ENCODE measurements at places on chromosomes 12 and 14. TPM values are rescaled to one million over a fixed set of nuclear protein-coding genes. Genes with fewer than 3 reads are reported as not detected.
A peak's percentile ranks its signal among the peaks of the same experiment; 100 is the strongest.

- DNase-seq = no peak
- H3K4me3 ChIP-seq = no peak overlapping the region
- H3K36me3 ChIP-seq = no peaks in the 10 kb centered on the region
- no peak overlapping the region for H3K27ac ChIP-seq
Observed at GRCh38 chr14:26163761-26164160, 434.1 kb downstream of the NOVA1 start.

GRCh38 chr14:101601606-101602465 is 40.5 kb downstream of the DIO3 start:
- no peaks in the 10 kb centered on the region for H3K36me3 ChIP-seq
- peaks cover 19% of the 10 kb centered on the region for H3K27me3 ChIP-seq
- H3K4me1 ChIP-seq = peaks cover 17% of the 10 kb centered on the region
- no peak overlapping the region for H3K27ac ChIP-seq

Gene SYNDIG1L
- total RNA-seq = not detected

GRCh38 chr14:101247842-101248725 is 313.2 kb upstream of the DIO3 start:
- H3K4me3 ChIP-seq = no peak overlapping the region
- no peak overlapping the region for H3K27ac ChIP-seq
- DNase-seq = no peak
- no peaks in the 10 kb centered on the region for H3K27me3 ChIP-seq
- no peaks in the 10 kb centered on the region for H3K36me3 ChIP-seq

DNA sequence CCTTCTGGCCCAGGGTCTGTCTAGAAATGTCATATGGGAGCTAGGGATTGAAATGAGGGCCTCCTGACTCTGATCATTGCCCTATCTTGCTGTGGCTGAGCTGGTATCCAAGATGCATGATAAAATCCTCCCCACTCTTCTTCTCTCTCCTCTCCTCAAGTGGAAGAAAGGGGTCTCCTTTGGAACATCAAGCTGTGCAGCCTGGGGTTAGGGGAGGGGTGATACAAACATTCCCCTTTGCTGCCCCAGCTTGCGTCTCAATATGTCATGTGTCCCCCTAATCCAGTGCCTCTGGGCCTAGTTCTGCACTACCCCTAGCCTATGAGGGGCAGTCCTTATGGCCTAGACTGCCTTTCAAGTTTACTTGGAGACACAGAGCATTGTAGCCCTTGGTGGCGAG is 8.5 kb downstream of the RDH16 start:
- H3K27ac ChIP-seq = no peak overlapping the region
- H3K36me3 ChIP-seq = no peaks in the 10 kb centered on the region
- H3K4me3 ChIP-seq = no peak overlapping the region
- H3K27me3 ChIP-seq = peaks cover 3% of the 10 kb centered on the region
- DNase-seq = no peak

Gene NUAK1
- total RNA-seq = 0.14 TPM

- H3K27me3 ChIP-seq = no peaks in the 10 kb centered on the region
- no peak overlapping the region for H3K4me3 ChIP-seq
- no peaks in the 10 kb centered on the region for H3K4me1 ChIP-seq
Observed at GRCh38 chr12:59444932-59445331, 150.9 kb upstream of the SLC16A7 start.

DNA sequence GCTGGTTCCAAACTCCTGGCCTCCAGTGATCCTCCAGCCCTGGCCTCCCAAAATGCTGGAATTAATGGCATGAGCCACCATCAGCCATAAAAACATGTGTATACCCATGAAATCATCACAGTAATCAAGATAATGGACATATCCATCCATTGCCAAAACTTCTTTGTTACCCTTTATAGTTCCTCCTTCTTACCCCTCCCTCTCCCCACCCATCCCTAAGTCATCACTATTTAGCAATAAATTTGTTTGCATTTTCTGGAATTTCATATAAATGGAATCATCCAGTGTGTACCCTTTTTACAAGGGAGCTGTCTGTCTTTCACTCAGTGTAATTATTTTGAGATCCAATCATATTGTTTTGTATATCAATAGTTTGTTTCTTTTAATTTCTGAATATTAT is 42.4 kb downstream of the RPH3A start:
- H3K4me3 ChIP-seq = no peak overlapping the region
- DNase-seq = no peak
- no peak overlapping the region for H3K27ac ChIP-seq
- H3K27me3 ChIP-seq = peaks cover 15% of the 10 kb centered on the region
- H3K4me1 ChIP-seq = no peaks in the 10 kb centered on the region
- H3K36me3 ChIP-seq = no peaks in the 10 kb centered on the region

DNA sequence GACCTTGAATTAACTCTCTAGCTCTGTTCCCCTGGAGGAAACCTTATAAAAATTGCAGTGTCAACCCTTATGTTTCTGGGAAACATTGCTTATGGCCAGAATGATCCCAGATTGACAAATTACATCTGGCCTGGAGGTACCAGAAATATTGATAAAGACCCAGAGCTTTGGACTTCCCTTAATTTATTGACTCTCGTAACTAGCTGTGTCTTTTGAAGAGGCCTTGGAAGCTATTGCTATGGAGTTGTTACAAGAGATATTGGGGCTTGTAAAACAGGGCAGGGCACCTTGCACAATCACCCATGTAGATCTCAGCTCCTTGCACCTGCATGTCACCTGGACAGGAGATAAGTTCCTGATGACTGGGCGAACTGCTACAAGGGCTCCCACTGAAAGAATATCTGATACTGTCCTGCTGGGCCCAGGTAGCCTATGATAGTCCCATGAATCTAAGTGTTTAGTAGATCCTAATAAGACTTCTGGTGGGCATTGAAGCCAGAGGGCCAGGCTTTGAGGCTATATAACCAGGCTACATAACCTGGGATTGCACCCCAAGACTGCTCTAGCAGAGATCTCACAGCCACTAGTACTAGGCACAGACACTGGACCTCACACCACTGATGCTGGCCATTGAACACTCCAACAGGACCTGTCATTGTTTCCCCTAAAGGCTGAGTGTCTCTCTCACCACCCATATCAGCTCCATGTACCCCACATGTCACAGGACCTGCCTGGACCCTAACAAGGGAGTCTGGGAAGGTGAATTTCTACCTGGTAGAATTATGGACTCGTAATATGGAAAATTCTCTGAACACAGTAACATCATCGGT is 135.7 kb upstream of the PWP1 start:
- H3K4me3 ChIP-seq = no peak overlapping the region
- no peaks in the 10 kb centered on the region for H3K27me3 ChIP-seq
- no peak for DNase-seq
- H3K4me1 ChIP-seq = no peaks in the 10 kb centered on the region
- no peak overlapping the region for H3K27ac ChIP-seq

- no peaks in the 10 kb centered on the region for H3K27me3 ChIP-seq
- H3K27ac ChIP-seq = no peak overlapping the region
- no peak overlapping the region for H3K4me3 ChIP-seq
- H3K36me3 ChIP-seq = no peaks in the 10 kb centered on the region
- no peak for DNase-seq
Observed at GRCh38 chr12:22361785-22362184, 27.3 kb upstream of the ST8SIA1 start.

DNA sequence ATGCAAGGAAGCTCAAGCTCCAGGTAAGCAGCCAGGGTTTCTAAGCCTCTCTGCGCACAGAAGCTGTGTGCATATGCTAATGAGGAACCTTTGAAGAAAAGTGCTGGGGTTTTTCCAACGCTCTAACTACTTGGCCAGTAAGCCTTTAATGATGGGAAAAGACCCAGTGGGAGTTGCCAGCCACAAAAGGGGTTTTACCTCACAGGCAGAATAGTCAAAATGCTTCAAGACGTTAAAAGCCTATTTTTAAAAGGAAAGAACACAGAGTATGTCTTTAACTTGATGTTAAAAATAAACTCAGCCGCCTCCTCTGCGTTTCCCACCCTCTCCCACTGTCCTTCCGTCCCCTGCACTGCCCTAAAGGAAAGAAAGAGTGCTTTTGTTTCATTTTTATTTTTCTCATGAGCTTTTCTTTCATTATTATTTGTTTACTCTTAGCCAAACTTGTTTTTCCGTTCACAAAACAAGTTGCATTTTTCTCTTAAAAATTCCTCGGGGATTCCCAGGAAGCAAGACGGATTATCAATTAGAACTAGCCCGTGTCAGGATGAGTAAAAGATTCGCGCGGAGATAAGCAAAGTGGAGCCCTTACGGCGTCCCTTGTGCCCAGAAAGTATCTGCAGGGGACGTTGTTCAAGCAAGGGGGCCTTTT is 209.8 kb upstream of the NUDT4 start:
- DNase-seq = peak; percentile 34
- peaks cover 13% of the 10 kb centered on the region for H3K27me3 ChIP-seq
- H3K4me1 ChIP-seq = peaks cover 24% of the 10 kb centered on the region
- H3K4me3 ChIP-seq = peak overlapping the region; percentile 64
- peak overlapping the region; percentile 26 for H3K27ac ChIP-seq

DNA sequence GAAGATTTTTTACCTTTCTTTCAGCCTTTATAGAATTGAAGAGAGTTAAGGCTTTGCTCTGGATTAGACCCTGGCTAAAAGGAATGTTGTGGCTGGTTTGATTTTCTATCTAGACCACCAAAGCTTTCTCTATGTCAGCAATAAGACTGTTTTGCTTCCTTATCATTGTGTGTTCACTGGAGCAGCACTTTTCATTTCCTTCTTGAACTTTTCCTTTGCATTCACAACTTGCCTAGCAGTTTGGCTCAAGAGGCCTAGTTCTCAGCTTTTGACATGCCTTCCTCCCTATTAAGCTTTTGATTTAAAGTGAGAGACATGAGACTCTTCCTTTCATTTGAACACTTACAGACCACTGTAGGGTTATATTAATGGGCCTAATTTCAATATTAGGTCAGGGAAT is 64.1 kb upstream of the USP15 start:
- H3K27me3 ChIP-seq = peaks cover 10% of the 10 kb centered on the region
- no peak overlapping the region for H3K27ac ChIP-seq
- no peak for DNase-seq
- peaks cover 16% of the 10 kb centered on the region for H3K4me1 ChIP-seq
- no peak overlapping the region for H3K4me3 ChIP-seq

DNA sequence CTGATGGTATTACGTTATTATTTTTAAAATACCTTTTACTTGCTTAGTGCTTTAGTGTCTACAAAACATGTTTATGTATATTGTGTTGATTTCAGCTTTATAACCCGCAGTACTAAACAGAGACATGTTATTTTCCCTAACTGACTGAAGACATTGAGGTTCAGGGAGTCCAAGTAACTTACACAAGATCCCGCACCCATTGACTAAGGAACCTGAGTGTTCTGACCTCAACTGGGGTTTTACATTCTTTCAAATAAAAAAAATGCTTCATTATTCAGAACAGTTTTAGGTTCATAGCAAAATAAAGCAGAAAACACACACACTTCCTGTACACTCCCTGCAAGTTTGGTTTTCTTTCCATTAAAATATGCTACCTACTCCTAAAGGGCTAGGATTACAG is 60.4 kb upstream of the METAP2 start:
- no peak overlapping the region for H3K4me3 ChIP-seq
- DNase-seq = no peak
- no peaks in the 10 kb centered on the region for H3K27me3 ChIP-seq
- no peaks in the 10 kb centered on the region for H3K4me1 ChIP-seq

Gene HOXC10
- not detected for total RNA-seq

DNA sequence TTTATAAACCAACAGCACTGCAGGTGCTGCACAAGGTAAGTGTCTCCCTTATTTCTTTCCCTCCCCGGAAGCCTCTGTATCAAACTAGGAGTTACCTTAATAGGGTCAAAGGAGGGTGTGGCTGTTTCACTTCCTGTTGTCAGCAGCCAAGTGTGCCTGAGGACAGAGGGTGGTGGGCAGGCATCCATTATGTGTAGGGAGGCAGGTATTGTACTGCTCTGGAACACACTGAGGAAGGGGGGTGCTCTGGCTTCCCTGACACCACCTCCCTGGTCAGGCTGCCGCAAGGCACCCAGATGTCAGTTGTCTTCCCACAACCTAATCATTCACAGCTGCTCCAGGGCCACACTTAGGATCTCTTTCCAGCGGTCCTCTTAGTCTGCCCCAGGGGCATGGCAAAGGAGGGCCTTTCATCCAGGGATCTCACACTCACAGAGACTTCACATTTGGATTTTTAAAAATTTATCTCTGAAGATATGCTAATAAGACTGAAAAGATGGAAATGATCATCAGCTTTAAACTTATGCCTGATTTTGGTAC is 132.0 kb upstream of the ARHGAP5 start:
- H3K4me1 ChIP-seq = peaks cover 7% of the 10 kb centered on the region
- DNase-seq = no peak
- peak overlapping the region; percentile 17 for H3K4me3 ChIP-seq

- peaks cover 3% of the 10 kb centered on the region for H3K36me3 ChIP-seq
- peaks cover 29% of the 10 kb centered on the region for H3K4me1 ChIP-seq
- peak overlapping the region; percentile 52 for H3K27ac ChIP-seq
- no peaks in the 10 kb centered on the region for H3K27me3 ChIP-seq
- H3K4me3 ChIP-seq = peak overlapping the region; percentile 90
Observed at GRCh38 chr12:118377884-118378470, 1.6 kb downstream of the SUDS3 start.

GRCh38 chr12:45745861-45746277 is 16.4 kb downstream of the ARID2 start:
- H3K4me1 ChIP-seq = peaks cover 68% of the 10 kb centered on the region
- H3K27ac ChIP-seq = no peak overlapping the region
- peaks cover 4% of the 10 kb centered on the region for H3K36me3 ChIP-seq
- DNase-seq = no peak
- H3K27me3 ChIP-seq = no peaks in the 10 kb centered on the region

GRCh38 chr12:123445388-123446332 is 9.2 kb upstream of the RILPL2 start:
- peak overlapping the region; percentile 36 for H3K4me3 ChIP-seq
- no peaks in the 10 kb centered on the region for H3K36me3 ChIP-seq
- peaks cover 38% of the 10 kb centered on the region for H3K4me1 ChIP-seq
- DNase-seq = no peak
- peak overlapping the region; percentile 63 for H3K27ac ChIP-seq
- no peaks in the 10 kb centered on the region for H3K27me3 ChIP-seq

DNA sequence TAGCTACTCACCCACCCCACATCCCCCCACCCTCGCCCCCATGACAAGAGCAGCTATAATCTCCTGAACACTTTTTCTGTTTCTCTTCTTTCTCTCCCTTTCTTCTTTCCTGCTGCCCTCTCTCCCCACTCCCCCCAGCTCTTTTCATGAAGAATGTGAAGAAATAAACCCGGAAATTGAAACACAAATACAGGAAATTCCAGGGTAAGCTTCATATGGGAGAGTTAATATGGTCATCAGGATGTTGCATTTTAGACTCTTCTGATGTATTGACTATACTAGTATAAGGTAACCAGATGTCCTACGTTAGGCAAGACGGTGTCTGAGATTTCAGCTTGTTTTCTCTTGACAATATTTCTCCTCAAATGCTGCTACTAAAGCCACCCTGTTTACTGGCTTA is 41.6 kb upstream of the LRIG3 start:
- H3K27ac ChIP-seq = no peak overlapping the region
- DNase-seq = no peak
- H3K4me3 ChIP-seq = no peak overlapping the region

Gene DTX1
- 18.0 TPM for total RNA-seq

DNA sequence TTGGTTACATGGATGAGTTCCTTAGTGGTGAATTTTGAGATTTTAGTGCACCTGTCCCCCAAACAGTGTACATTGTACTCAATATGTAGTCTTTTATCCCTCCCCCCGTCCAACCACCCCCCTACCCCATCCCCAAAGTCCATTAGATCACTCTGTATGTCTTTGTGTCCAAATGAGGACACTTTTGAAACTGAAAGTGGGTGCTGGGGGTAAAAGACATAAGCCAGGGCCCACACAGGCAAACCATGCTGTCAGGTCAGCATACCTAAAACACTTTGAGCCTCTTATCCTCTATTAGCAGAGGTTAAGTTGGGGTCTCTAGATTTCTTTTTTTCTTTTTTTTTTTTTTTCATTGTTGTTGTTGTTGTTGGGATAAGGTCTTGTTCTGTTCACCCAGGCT is 31.3 kb upstream of the KICS2 start:
- no peak overlapping the region for H3K27ac ChIP-seq
- H3K4me1 ChIP-seq = peaks cover 6% of the 10 kb centered on the region
- no peaks in the 10 kb centered on the region for H3K36me3 ChIP-seq
- no peak overlapping the region for H3K4me3 ChIP-seq
- DNase-seq = no peak

Gene CLEC4C
- not detected for total RNA-seq
